Tibial nerve (tissue), 4 donors: ENCODE measurements at places on chromosomes 12 and 14. TPM values are rescaled to one million over a fixed set of nuclear protein-coding genes. Genes with fewer than 3 reads are reported as not detected.

GRCh38 chr12:15858353-15858752 lies 23.8 kb upstream of the STRAP start:
- DNase-seq = no peak

SOAT2 gene
- total RNA-seq = 0.30 TPM

DNA sequence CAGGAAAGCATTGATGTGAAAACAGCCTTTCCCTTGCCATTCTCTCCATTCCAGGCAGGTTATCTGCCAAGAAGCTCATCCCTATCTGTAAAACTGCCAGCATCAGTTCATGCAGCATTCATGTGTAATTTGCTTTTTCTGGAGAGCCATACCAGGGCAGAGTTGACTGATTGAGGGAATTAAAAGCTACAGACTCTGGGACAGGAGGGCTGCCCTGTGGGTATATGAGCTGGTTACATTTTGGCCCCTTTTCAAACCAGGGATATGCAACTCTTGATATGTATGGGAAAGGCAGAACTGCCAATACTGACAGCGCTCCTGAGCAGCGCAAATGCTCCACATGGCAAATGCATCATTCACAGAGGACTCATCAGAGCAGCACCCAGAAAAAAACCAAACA lies 53.7 kb downstream of the SYT1 start:
- DNase-seq = no peak

DNA sequence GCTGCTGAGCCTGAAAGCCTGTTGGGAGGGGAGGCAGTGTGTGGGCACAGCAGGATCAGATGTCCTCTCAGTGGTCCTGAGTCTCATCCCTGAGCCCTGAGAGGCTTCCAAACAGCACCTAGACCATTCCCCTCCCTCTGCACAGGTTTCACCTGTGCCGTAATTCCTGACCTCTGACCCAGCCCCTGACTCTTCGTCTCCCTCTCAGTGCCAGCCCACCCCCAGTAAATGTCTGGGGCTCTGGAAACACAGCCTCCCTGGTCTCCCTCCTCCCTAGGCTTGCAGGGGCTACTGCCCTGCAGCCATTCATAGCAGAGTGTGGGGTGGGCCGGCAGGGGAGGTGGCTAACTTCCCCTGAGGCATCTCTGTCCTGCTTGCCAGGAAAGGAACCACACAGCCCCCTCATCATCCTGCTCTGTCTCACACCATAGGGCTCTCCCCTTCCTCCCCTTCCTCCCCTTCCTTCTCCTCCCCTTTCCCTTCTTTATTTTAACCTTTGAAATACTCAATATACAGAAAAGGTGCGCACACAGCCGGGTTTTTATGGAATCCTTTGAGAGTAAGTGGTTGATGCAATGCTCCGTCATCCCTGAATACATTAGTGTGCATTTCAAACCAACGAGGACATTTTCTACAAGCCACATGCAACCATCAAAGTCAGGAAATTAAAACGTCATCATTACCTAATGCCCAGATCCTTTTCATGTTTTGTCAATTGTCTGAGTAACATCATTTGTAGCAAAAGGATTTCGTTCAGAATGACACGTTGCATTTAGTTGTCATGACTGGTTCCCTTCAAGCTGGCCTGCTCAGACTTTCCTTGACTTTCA lies 67.0 kb downstream of the PRMT8 start:
- DNase-seq = no peak

FAM90A1 gene
- 0.21 TPM for total RNA-seq

DNA sequence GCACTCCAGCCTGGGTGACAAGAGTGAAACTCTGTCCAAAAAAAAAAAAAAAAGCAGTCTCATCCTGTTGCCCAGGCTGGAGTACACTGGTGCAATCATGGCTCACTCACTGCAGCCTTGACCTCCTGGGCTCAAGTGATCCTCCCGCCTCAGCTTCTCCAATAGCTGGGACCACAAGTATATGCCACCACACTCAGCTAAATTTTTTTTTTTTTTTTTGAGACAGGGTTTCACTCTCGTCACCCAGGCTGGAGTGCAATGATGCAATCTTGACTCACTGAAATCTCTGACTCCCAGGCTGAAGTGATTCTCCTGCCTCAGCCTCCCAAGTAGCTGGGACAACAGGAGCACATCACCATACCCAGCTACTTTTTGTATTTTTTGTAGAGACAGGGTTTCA lies 5.2 kb upstream of the CNPY2 start:
- DNase-seq = no peak

DNA sequence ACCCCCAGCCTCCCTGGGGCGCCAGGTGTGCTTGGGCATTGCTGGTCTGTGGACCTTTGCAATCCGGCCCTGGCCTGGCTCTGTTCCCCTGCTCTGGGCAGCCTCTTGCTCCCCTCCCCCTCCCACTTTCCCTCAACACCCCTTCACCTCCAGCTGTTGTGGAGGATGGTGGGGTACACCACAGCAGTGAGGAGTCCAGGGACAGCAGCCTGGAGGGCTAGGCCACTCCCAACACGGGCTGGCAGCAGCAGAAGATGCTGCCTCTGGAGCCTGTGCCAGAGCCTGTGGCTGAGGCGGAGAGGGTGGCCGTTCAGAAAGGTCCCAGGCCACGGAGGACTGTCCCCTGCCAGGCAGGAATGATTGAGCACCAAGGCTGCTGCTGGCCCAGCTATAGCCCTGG lies 7.6 kb downstream of the ZBTB42 start:
- DNase-seq = no peak

- DNase-seq = no peak
Observed at GRCh38 chr12:26120561-26121274, 4.1 kb downstream of the BHLHE41 start.

- no peak for DNase-seq
Observed at GRCh38 chr12:62170241-62170640, 90.0 kb upstream of the USP15 start.

DNA sequence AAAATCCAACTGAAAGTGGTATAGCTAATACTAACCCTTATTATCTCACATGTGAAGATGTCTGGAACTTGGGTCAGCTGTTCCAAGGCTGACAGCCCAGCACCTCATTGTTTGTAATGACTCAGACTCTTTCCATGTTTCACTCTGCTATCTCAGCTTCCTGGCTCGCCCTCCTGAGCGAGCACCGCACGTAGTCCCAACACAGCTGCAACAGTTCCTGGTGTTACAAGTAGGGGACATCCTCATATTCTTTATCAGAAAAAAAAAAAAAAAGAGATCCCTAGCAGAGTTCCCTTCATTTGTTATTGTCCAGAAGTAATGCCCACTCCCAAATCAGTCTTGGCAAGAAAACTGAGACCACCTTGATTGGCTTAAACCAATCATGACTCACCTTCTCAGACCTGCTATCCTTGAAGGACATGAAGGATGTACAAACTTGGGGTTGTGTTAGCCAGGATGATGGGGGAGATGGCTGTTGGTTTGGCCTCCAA lies 92.5 kb downstream of the ADCK1 start:
- DNase-seq = no peak

DNA sequence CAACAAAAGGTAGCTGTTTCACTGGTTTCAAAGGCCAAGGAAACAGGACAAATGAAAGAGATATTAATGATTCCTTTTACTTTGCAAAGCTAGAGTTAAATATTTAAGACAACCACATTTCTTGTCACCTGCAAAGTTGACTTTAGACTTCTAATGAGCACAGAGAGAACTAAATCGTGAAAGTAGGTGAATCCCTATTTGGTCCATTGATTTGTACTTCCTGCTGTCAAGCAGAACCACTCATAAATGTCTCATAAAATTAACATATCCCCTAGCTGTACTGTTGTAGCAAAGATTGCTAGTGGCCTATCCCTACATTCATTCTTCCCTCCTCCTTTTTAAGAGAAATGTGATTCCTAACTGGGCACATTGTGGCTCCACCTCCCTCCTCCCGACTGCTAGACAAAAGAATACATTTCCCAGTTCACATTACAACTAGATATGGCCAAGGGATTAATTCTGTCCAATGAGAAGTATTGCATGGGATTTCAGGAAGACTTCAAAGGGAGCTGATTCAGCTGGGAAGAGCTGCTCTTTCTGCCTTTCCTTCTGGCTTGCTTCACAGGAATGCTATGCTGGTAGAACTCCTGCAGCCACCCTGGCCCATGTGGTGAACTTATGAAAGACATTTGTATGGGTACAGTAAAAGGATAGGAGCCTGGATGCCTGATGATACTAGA lies 227.5 kb upstream of the ABCD2 start:
- DNase-seq = no peak

GRCh38 chr12:52300796-52301691 lies 9.7 kb upstream of the KRT81 start:
- no peak for DNase-seq

DNA sequence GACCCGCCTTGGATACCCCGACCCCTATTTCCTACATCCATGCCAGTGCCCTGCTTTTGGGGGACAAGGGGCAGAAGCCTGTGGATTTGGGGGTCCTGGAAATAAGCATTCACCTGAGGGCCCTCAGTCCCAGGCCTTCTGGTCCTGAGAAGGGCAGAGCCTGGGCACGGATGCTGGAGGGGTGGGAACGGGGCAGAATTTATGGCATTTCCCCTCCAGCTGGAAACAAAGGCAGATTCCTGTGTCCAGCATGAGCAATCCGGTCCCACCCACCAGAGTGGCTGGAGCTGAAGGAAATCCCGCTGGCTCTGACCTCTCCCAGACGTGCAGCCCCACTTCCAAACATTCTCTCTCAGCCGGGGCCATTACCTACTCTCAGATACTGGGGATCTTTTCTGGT lies 9.3 kb downstream of the ANKRD33 start:
- DNase-seq = no peak

GRCh38 chr12:100020370-100020769 lies 35.6 kb upstream of the ANKS1B start:
- DNase-seq = no peak

DNA sequence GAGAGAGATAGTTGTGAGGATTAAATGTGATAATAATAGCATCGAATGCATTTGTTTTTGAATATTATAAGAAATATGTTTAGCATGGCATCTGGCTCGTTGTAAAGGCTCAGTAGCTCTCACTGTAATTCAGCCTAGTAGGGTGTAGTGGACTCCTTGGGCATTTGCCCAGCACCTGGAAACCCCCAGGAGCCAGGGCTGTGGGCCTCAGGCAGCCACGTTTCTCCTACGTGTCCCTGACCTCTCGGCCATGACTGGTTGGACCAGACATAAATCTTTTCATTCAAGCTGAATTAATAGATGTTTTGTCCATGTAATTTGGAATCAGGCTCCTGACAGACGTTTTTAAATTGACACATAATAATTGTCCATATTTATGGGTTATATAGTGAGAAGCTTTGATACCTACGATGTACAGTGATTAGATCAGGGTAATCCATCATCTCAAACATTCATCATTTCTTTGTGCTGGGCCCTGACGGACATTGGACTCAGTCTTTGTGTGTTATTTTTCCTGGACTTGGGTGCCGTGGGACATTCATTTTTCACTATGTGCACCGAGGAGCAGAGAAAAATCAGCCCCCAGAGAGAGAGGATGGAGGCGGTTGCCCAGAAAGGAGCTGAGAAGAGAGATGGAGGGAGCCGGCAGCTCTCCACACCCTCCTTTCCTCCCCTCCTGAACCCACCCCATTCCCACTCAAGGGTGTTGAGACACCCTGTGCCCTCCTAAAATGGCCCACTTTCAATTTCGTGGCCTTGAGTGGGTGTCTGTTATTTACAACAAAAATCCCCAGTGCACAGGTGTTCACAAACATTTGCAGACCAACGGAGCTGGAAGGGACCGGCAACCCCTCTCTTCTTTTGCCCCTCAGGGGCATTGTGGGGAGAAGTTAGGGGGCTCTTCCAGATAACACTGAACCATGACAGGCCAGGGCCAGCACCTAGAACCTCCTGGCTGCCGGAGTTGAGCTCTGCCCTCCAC lies 296.4 kb downstream of the DPF3 start:
- no peak for DNase-seq

GRCh38 chr14:55794655-55795595 lies 214.9 kb downstream of the KTN1 start:
- no peak for DNase-seq

CSRNP2 gene
- 36.2 TPM for total RNA-seq

GRCh38 chr14:54857830-54858269 lies 44.8 kb downstream of the GCH1 start:
- no peak for DNase-seq

GRCh38 chr12:42216737-42217136 lies 21.3 kb downstream of the YAF2 start:
- DNase-seq = no peak

GRCh38 chr12:86389949-86390348 lies 133.8 kb upstream of the MGAT4C start:
- no peak for DNase-seq

DNA sequence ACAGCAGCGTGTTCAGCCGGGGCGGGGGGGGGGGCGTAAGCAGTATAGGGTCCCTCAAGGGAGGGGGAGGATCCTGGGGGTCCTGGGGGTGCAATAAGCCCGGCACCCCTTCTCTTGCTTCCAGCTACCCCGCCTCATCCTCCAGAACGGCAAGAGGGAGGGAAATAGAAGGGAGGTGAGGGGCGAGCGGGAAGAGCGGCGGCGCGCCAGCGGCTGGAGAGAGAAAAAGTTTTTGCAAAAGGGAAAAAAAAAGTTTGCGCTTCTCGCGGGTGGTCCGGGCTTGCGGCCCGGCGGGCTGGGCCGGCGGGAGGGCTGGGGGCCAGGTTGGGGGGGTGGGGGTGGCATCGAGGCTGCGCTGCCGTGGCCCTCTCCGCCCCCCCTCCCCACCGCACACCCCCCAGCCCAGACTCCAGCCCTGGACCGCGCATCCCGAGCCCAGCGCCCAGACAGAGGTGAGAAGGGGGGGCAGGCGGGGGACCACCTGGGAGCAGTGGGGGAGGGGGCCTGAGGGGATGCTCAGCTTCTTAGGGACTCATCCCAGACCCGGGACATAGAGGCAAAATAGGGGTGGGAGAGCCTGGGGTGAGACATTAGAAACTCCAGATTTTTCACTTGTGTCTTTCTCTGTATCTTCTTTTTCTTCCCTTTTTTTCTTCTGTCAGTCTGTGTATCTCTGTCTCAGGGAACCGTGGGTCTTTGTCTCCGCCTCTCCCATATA lies at the start of gene GLI1:
TSS of gene GLI1 (plus strand) at position 36 of the 718 bp plus-strand sequence. CDS start 3,907 bp downstream, outside the sequence.
- no peak for DNase-seq

DNA sequence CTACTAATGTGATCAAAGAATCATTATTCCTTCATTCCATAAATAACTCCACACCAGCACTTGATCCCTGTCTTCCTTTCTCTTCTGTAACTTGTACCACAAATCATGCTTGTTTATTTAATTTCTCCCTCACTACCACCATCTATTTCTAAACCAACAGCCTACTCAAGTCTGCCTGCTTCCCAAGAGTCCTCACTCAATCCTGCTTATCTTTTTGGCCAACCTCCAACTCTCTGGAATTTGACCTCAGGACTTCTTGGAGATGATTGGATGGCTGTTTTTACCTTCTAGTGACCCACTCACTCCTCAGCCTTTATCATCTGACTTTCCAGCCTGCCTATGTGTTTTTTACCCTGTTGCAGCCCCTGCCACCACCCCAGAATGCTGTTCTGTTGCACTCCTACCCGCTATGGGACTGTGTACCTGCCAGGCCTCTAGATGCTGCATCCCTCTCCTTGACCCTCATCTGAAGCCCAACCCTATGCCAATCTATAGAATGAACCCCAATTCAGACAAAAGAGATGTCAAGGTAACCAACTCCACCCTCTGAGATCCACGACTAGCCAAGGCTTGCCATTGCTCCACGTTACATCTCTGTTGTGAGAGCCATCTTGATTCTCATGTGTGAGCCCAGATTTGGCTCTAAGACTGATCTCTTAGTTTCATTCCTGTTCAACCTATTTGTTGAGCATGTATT lies 150.2 kb upstream of the PLEKHG7 start:
- DNase-seq = no peak
